ENCODE measurements at places on chromosomes 2 and 18. TPM values are rescaled to one million over a fixed set of nuclear protein-coding genes. Genes with fewer than 3 reads are reported as not detected.

The MYOM1 gene
- total RNA-seq = 2.4 TPM

The UGT1A3 gene
- total RNA-seq = not detected

The PECR gene
- total RNA-seq = 15.2 TPM

The SERPINE2 gene
- total RNA-seq = 18.3 TPM

The RETSAT gene
- 29.6 TPM for total RNA-seq

The DNER gene
- total RNA-seq = not detected

The PARD3B gene
- 0.09 TPM for total RNA-seq

The TEX44 gene
- total RNA-seq = not detected

The DYSF gene
- total RNA-seq = 0.05 TPM

The KCNJ13 gene
- total RNA-seq = not detected

The VIT gene
- not detected for total RNA-seq

DNA sequence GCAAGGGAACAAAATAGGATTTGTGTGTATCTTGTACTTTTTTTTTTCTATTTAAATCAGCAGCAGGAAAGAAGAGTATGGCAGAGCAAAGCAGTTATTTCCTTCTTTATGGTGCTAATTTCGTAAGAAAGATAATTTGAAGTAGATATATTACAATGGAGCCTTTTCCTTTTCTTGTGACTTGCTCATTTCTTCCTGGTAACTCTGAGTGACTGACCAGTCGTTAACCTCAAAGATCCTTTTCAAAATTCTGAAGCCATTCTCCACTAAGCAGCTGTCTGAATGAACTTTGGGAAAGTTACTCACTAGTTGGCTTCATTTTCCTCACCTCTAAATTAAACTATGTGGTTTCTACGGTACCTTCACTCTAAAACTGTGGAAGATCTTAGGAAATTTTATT lies 24.6 kb downstream of the AFTPH start:
- no peak for DNase-seq

- DNase-seq = no peak
These were observed 17.8 kb downstream of the TNFRSF11A start for GRCh38 chr18:62342884-62343283.

DNA sequence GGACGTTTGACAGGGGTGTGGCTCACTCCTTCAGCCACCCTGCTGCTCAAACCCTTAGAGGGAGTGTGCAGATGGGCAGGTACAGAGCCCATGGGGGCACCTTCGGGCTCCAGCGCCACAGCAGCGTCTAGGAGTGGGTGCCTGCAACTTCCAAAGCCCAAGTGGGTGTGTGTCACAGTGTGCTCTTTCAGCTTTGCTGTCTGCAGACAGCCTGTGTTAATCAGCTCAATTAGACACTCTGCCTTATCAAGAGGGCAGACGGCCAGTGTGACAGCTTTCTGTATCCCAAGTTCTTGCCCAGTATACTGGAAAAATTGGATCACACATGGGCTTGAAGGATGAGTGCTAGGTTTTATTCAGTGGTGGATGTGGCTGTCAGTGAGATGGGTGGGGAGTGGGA lies 96.7 kb downstream of the AP1S3 start:
- DNase-seq = no peak

GRCh38 chr2:38601463-38602135 lies 1.1 kb downstream of the HNRNPLL start:
- no peak for DNase-seq

DNA sequence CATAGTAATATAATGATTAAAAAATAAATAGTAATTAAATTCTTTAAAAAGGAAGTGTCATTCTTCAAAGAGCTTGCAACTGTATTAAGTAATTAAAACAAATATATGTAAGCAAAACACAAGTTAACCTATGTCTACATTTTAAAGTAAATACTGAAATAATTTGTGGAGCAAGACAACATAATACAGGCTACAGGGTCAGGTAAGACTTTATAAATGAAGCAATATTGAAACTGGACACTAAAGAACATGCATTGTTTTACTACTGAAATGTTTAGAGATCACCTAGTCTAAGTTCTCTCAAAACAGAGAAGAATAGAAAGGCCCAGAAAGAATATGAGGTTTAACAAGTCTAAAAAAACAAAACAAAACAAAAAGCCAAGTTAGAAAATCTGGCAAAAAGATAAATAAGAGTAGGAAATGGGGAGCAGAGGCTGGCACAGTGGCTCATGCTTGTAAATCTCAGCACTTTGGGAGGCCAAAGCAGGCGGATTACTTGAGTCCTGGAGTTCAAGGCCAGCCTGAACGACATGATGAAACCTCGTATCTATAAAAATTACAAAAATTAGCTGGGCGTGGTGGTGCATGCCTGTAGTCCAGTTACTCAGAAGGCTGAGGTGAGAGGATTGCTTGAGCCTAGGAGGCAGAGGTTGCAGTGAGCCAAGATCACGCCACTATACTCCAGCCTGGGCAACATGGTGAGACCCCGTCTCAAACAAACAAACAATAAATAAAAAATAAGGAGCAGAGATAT lies 34.4 kb downstream of the VPS54 start:
- DNase-seq = no peak

GRCh38 chr2:204452464-204453023 lies 92.7 kb upstream of the PARD3B start:
- no peak for DNase-seq

- no peak for DNase-seq
These were observed 109.4 kb upstream of the SERTAD2 start for GRCh38 chr2:64763126-64763525.

DNA sequence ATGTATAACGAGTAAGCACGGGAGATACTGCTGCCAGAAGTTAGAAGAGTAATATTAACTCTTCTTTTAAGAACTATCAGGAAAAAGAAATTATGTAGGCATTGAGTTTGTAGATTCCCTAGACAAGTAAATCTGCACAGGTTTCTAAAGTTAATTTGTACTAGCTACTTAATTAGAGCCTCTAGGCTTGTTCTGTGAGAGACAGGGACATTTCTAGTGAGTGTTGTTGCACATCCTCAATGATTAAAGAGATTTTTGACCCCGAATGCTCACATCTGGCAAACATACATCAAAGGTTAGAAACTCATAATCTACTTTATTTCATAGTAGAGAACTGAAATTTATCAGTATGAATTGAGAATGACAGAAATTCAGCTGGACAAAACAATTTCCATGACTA lies 669.0 kb upstream of the CDH7 start:
- DNase-seq = no peak

DNA sequence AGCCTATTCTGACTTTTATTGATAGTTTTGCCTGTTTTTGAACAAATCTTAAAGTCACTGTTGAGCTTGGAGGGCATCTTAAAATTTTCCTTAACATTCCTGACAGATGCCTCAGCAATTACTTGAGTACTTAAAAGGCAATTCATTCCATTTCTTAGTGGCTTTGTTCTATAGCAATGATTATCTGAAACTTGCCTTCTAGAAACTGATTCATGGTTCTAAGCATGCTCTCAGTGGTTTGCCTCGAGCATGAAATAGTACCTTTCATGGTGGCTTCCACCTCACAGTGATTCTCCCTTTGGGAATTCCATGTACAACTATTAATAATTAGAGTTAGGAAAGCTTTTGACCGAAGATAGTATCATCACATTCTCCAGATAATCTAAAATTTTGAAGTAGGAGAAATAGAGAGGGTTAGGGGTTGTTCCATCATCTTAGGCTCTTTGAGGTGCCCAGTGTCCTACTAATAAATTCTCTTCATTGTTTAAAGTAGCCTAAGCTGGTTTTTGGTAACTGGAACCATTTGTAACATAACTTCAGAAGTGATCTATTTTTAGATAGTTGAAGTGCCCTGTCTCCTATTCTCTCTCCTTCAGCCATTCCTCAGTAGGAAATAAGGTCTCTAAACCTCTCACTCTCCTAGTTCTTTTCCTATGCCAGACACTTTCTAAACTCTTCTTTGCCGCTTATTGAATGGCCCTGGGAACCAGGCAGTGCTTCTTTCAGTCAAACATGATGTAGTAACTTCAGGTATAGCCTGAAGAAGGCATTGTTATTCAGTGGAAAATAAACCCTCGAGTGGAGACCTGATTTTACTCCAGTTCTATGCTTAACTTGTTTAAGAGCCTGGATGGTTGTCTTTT lies 156.1 kb downstream of the HAUS1 start:
- no peak for DNase-seq

GRCh38 chr2:156901373-156902031 lies 356.0 kb upstream of the GALNT5 start:
- DNase-seq = no peak

DNA sequence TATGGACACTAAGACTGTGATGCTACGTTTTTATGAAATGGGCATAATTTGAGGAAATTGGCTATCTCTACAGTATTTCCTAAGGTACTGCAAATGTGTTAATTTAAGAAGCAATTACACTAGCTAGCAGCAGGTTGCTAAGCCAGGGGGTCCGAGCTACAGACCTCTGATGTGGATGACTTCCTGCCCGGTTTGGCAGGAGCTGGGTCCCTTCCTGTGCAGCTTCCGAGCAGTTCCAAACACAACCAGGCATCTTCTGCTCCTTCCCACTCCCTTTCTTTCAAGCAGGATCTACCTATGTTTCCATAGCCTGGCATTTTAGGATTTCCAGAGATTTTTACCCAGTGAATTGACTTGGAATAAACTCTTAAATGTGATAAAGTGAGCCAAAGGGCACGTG lies 55.7 kb downstream of the SCN2A start:
- no peak for DNase-seq

DNA sequence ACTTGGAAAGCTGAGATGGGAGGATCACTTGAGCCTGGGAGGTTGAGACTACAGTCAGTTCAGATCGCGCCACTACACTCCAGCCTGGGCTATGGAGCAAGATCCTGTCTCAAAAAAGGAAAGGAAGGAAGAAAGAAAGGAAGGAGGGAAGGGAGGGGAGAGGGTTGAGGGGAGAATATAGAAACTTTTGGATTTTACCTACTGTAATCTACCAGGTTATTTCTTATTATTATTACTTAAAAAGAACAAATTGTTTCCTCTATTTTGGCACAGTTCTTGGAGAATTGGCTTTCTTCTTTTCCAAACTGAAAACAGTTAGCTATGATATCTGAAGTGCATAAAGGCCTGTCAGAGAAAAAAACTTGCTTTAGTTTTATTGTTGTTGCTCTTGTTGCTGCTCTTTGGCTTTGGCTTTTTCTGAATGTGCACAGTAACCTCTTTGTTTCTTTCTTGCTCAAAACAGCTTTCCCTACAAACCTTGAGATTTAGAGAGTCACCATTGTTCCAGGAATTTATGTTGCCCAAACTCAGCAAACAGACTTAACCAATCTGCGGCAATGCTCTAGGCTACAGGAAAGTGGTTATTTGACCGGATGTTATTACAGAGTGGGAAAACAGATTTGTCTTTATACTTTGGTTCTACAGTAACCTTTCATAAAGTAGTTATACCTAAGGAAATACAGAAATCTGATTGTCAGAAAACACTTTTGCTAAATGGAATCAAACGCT lies 214.9 kb downstream of the XIRP2 start:
- DNase-seq = no peak

DNA sequence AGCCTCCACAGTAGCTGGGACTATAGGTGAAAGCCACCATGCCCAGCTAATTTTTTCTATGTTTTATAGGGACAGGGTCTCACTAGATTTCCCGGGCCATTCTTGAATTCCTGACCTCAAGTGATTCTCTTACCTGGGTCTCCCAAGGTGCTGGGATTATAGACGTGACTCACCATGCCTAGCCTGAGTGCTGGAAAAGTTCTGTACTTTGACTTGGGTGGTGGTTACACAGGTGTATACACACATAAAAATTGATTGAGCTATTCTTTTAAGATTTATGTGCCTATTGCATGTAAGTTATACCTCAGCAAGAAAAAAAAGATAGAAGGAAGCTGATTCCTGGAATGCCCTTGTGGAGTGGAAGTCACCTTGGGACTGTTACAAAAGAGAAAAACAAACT lies 34.8 kb upstream of the KCNF1 start:
- DNase-seq = no peak

DNA sequence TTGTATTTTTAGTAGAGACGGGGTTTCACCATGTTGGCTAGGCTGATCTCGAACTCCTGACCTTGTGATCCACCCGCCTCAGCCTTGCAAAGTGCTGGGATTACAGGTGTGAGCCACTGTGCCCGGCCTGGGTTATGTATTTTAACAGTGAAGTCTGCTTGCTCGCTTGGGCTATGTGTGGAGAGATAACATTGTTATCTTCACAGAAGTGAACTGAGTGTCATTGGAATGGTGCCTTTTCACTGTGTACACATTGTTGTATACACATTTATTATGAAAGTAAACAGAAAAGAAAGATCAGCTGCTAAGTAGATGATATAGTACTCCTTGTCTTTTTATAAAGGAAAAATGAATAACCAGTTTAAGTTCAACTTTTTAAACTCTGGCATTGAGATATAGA lies 30.4 kb downstream of the RNF138 start:
- DNase-seq = no peak

DNA sequence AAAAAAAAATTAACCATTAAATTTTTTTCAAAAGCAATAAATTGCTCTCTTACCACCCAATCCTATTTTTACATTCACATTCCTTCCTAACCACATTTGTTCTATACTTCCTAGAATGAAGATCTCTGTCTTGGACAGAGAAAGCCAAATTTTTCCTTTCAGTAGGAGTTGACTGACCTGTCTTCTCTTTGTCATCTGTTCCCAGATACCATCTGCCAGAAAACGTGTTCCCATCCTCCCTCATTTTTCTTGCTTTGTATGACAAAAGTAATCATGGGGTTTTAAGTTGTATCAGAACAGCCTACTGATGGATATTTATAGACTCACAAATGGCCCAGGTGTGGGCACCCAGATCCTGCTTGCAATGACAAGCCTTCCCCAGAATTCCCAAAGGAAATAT lies 182.1 kb downstream of the CYP26B1 start:
- no peak for DNase-seq

GRCh38 chr2:131400849-131401248 lies 36.9 kb upstream of the RAB6D start:
- no peak for DNase-seq

DNA sequence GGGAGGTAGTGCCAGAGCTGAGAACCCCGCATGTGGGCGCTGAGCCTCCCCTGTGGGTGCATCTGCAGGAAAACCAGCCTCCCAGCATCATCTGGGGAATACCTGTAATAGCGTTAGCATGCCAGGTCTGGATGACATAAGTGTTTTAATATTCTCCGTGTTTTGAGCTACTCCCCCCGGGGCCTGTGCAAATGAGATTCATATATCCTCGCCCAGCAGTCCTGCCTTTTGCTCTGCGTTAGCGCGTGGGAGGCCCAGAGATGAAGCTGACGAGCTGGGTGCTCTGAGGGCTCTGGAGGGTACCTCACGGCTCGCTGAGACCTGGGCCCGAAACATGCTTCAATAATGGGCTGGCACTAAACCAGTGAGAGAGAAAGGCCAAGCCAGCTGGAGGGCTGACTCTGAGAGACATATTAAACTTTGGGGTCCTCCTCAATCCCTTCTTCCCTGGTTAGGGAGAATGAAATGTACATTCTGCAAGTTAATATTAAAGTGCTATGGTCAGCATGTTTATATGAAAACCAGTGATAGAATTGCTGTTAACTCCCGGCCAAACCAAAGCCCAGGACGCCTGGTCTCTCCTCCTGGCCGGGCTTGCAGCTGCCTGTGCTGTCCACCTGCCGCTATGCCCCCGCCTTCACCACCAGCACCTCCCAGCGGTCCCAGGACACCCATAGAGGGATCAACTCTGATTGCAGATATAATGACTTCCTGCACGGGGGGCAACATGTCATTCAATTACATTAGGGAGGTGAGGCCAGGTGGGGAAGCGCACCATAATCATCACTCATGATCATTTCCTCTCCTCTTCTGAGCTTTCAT lies 77.0 kb downstream of the EDAR start:
- DNase-seq = no peak

GRCh38 chr2:24792542-24792873 lies 683 bp downstream of the PTRHD1 start:
- no peak for DNase-seq

GRCh38 chr18:10536280-10536679 lies 10.5 kb downstream of the NAPG start:
- DNase-seq = no peak

All from activated T-helper 2 cell treated with anti-CD3 and anti-CD28 coated beads, Interferon-gamma antibody, Interleukin-2, Interleukin-4, amounts not matched to agents 10 μg/mL and 5 μg/mL and 100 μg/mL, durations not matched to agents 14 hours and 24 hours and 36 hours (primary cell).